ENCODE measurements at places on chromosomes 4 and X.

- no peak for DNase-seq
These were observed 23.2 kb upstream of the MXD4 start for GRCh38 chr4:2284934-2285612.

- DNase-seq = no peak
These were observed 88.8 kb upstream of the HPRT1 start for GRCh38 chrX:134371133-134371532.

DNA sequence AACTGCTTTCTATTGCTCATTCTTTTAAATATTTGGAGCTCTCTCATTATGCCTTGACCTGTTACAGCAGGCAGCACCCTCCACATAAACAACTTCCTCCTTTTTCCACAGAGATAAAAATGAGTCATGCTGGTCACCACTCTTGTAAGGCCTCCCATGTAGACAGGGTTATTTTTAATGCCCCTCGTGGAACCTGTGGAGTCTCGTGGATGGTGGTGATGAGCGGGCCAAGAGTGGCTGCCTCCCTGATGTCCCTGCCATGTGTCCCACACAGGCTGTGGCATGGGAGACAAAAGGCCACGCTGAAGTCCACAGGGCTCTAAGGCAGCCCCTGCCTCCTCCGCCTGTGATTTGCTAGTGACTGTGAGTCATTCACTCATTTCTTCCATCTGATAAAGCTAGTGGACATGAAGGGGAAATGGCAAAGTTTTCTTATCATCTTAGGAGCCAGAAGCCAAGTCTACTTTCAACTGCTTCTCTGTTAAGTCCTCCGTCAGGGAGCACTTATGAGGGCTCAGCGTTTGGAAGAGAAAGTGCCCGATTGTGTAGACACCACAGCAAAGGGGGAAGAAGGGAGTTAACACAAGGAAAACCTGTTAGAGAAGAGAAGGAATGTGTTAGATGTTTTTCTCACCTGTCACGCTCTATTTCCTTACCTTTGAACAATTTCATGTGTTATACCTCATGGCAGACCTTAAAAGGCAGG, 121.6 kb upstream of the FAT1 start:
- DNase-seq = no peak

GRCh38 chrX:18624599-18624998, 47.3 kb downstream of the RS1 start:
- DNase-seq = no peak

GRCh38 chr4:156575430-156576073, 396.0 kb downstream of the PDGFC start:
- no peak for DNase-seq

GRCh38 chrX:135707880-135708279, 5.6 kb upstream of the CT45A1 start:
- no peak for DNase-seq

DNA sequence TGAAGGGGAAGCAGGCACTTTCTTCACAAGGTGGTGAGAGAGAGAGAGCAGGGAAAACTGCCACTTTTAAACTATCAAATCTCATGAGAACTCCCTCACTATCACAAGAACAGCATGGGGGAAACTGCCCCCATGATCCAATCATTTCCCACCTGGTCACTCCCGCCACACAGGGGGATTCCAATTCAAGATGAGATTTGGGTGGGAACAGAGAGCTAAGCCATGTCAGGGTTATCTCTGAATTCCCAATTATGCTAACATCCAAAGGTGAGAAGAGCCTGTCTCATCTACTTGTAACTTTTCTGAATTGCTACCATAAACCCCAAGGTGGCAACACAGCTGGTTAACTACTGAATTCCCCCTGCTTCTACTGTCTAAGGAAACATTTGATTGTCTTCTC, 758.5 kb downstream of the ADGRL3 start:
- DNase-seq = no peak

GRCh38 chr4:104418286-104418685, 76.4 kb downstream of the CXXC4 start:
- DNase-seq = no peak

- no peak for DNase-seq
These were observed 71.1 kb upstream of the PPP3CA start for GRCh38 chr4:101418466-101418865.

- no peak for DNase-seq
These were observed 108.0 kb upstream of the LEF1 start for GRCh38 chr4:108276690-108277089.

GRCh38 chrX:13828392-13828791, 11.5 kb upstream of the GPM6B start:
- no peak for DNase-seq

Data from T-helper 2 cell (primary cell).